ENCODE measurements at places on chromosomes 3 and 15. TPM values are rescaled to one million over a fixed set of nuclear protein-coding genes. Genes with fewer than 3 reads are reported as not detected.

- DNase-seq: no peak
Measured at GRCh38 chr3:88150806-88151205, 1.0 kb downstream of the C3orf38 start.

GRCh38 chr3:34284959-34285826 is 486.8 kb downstream of the PDCD6IP start:
- no peak for DNase-seq

OCA2 gene
- total RNA-seq: not detected

NAALADL2 gene
- 5.2 TPM for total RNA-seq

- DNase-seq: no peak
Measured at GRCh38 chr3:145820170-145820569, 340.8 kb downstream of the PLOD2 start.

DNA sequence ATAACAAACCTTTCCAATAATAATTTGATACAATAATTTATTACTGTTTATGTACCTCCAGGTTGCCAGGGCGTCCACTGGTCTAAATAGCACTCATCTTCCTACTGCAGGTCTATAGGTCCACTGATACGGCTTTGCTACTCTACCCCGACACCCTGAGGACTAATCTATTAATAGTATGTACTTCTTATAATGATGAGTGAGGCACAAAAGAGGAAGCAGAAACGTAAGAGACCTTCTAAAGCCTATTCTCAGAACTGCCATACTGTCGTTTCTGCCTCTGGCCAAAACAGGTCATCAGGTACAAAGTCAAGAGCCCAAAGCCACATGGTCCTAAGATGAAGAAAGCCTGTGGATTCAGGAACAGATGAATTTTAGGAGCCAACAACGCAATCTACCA is 163.2 kb upstream of the GRM7 start:
- DNase-seq: no peak

CCDC39 gene
- not detected for total RNA-seq

CHRM5 gene
- total RNA-seq: not detected

IL20RB gene
- 0.43 TPM for total RNA-seq

- DNase-seq: no peak
Measured at GRCh38 chr3:174440253-174440701, 418.9 kb upstream of the NAALADL2 start.

DNA sequence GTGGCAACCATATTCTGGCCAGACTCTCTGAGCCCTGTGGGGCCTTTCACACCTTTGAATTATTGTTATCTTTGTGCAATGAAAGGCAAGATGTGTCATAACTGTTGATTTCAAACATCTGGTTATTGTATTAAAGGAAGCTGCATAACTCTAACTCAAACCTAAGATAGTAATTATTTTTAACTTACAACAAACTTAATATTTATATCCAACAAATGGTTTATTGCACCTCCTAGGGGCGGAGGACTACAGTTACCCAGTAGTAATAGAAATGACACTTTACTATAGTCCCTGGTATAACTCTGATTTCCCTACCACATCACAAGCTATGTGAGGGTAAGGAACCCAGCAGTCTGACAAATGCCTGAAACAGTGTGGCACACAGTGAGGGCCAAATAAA is 363.9 kb upstream of the SUCLG2 start:
- no peak for DNase-seq

DNA sequence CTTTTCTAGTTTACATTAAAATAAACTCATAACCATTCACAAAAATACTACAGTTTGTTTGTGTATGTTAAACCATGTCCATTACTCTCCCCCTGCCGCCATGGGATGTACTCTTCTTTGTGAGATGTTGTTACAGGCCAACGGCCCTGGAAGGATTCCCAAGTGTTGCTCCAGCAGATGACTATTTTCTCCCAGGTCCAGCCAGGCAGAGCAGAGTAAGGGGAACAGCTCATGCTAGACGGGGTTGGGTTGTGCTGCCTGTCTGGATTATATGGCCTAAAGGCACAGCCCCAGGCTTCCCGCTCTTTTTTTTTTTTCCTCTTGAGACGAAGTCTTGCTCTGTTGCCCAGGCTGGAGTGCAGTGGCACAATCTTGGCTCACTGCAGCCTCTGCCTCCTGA is 24.5 kb upstream of the SLCO2A1 start:
- no peak for DNase-seq

GOLGA6A gene
- not detected for total RNA-seq

DNA sequence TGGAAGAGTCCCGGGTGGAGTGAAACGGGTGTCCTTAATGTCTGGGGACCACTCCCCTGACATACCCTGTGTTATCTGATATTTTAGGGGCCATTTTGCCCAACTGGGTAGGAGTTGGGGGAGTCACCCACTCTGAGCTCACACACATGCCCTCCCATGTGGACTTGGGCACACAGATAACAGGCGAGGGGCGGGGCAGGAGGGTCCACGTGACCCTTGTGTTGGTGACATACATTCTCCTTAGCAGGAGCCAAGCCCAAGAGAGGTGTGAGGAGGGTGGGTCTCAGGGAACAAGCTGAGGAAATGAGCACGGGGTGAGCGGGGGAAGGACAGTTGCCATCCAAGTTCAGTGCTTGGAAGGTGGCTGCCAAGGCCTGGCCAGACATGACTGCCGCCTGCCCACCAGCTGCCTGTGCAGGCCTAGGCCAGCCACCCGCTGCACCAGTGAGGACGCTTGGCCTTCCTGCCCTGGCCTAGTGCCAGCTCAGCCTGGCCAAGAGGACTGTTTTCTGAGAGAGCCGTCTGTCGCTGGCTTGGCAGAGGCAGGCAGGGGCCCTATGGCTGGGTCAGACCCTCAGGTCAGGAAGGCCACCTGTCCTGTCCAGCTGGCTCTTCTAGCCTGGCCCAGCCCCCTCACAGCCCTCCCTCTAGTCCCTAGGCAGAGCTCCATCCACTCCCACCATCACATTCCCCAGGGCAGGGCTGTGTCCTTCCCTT is 31.3 kb upstream of the TMEM115 start:
- peak; percentile 87 for DNase-seq

MON1A gene
- 7.7 TPM for total RNA-seq

ROPN1 gene
- not detected for total RNA-seq

DNA sequence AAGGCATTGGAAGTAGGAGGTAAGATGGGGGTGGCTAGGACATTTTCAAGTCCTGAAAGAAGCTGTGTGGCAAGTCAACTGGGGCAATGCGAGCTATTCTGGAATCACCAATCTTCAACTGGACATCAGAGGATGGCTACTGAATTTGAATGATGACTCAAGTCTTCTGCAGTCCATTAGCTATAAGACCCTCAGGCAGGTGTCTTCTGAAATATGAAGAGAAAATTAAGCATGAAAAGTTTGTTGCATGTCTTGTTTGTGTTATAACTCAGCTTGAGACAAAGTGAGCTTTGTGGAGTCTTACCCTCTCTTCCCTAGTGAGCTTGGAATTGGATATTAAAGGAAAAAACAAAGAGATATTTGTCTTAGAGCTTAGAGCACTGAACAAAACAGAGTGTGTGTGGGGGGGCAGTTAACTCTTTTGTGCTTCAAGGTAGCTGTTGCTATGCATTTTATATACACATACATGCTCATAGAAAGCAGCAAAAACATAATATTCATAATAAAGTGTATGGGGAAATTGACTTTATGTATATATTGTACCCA is 979.1 kb downstream of the MCTP2 start:
- no peak for DNase-seq

DNA sequence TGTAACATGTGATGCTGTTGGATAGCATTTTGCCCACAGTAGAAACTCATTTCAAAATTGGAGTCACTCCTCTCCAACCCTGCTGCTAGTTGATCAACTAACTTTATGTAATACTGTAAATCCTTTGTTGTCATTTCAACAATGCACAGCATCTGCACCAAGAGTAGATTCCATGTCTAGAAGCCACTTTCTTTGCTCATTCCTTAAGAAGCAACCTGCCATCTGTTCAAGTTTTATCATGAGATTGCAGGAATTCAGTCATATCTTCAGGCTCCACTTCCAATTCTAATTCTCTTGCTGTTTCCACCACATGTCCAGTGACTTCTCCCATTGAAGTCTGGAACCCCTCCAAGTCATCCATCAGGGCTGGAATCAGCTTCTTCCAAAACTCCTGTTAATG is 42.9 kb downstream of the AKAP13 start:
- no peak for DNase-seq

MASP1 gene
- total RNA-seq: 129 TPM

- no peak for DNase-seq
Measured at GRCh38 chr15:76155731-76156130, 95.9 kb downstream of the TMEM266 start.

STRA6 gene
- total RNA-seq: not detected
